ENCODE measurements at places on chromosomes 1 and 21.

- no peak for DNase-seq
Measured at GRCh38 chr1:66048011-66048410, 255.3 kb downstream of the PDE4B start.

GRCh38 chr1:155321639-155322503 is 1.2 kb downstream of the RUSC1 start:
- DNase-seq: no peak

- DNase-seq: no peak
Measured at GRCh38 chr1:36572142-36572715, 89.5 kb upstream of the CSF3R start.

DNA sequence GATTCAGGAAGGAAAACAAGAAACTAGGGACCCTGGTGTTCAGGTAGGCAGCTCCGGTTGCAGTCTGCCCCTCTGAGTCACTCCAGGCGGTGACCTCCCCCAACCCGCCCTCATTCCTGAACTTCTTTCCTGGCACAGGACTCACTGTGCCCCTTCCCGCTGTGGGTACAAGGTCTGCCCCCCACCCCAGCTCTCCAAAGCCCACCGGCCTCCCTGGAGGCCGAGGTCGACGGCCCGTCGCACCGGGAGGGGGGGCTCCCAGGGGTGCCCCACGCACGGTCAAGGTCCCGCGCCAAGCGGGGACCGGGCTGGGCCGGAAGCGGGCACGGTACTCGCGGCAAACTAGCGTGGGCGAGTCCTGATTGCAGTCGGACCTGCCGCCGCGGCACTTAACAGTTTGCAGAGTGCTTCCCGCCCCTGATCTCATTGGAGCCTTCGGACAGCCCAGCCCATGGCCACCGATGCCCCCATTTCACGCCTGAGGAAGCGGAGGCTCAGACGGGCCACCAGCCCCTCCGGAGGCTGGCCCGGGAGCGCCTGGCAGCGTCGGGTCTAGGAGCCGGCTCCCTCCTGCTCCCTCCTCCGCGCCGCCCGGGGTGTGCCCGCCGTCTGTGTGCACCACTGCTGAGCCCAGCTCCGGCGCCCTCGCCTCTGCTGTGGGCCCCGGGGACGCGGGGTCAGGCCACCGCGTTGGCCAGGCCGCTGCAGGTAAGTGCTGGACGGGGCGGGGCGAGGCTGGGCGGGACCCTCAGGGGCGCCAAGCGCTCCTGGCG is at the start of gene GJB3:
Gene GJB3, plus strand, starts transcription at position 144 of the 773 bp plus-strand sequence. CDS start 3,549 bp downstream, outside the sequence.
- DNase-seq: no peak

GRCh38 chr1:233673261-233673946 is 59.5 kb downstream of the KCNK1 start:
- DNase-seq: no peak

DNA sequence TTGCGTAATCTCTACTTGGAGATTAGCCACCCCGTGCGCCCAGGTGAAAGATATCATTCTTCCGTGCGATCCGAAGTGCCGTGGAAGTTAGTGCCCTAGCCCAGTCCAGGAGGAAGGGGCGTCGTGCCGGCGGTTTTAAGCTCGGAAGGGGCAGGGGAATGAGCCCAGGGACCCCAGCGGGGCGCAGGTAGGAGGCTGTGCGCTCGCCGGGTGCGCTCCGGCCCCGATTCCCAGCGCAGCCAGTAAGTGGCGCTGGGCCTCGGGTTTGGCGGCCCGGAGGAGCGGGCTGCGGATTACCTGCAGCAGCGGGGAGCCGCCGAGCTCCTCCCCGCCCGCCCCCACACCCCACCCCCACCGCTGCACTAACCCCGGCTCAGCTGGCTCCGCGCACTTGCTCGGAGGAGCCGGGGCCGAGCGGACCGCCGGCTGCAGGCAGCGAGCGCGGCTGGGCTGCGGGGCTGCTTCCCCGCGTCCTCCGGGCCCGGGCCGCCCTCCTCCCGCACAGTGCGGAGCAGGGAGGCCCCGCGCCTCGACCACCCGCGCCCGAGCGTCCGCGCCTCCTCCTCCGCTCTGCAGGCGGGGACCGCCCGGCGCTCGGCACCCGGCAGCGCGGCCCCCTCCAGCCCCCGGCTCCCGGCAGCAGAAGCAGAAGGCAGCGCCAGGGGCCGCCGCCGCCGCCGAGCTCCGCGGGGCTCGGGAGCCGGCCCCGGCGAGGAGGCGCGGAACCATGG is at the start of gene RYR2:
Gene RYR2, plus strand, starts transcription at position 390 of the 731 bp plus-strand sequence. Its CDS starts 338 bp downstream, at position 728.
- no peak for DNase-seq

GRCh38 chr1:204889681-204890383 is 19.2 kb downstream of the NFASC start:
- no peak for DNase-seq

DNA sequence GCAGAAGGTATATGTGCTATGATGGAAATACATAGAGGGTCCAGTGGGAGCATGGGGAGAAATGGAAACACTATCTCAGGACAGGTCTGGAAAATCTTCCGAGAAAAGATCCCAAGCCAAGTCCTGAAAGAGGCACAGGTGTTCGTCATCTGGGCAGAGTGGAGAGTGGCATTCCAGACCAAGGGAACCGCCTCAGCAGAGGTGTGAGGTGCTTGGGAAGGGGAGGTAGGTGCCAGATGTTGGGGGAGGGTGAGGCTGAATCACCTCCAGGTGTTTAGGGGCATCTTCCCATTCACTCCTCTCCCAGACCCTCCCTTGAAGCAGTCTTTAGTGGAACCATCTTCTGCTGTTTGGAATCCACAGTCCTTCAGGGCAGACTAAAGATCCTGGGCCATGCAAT is 23.5 kb upstream of the LRRN2 start:
- DNase-seq: no peak

- DNase-seq: no peak
Measured at GRCh38 chr1:61131716-61132115, 49.4 kb downstream of the NFIA start.

GRCh38 chr1:234091876-234092275 is 187.4 kb downstream of the SLC35F3 start:
- DNase-seq: no peak

DNA sequence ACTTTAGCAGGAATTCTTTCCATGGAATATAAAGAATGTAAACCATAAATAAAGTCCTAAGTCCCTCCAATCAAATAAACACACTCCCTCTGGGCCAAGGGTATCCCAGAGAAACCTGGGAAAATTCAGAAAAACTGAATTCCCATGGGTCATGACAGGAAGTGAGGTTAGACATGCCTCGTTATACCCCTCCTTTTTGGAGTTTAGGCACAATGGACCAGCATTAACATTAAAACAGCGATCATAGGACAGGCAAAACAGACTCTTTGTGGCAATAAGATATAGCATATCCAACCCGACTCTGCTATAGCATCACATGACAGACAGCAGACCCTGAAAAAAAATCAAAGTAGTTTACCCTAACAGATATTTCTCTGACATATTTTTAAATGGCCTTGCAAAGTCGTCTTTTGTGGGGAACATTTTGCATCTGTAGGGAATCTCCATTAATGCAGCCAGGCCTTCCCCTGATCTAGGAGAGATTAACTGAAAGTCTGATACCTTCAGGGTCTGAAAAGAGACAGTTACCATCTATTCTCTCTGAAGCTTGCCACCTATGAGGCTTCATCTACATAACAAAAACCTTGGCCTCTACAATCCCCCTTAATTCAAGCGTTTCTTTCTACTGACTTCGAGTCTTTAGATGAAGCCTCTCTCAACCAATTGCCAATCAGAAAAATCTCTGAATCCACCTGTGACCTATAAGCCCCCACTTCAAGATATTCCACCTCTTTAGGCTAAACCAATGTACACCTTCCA is 143.0 kb upstream of the KCNK1 start:
- DNase-seq: no peak

GRCh38 chr1:16048573-16049189 is 5.1 kb downstream of the CLCNKB start:
- no peak for DNase-seq

GRCh38 chr21:24759348-24760075 is 847.8 kb downstream of the MRPL39 start:
- DNase-seq: no peak

DNA sequence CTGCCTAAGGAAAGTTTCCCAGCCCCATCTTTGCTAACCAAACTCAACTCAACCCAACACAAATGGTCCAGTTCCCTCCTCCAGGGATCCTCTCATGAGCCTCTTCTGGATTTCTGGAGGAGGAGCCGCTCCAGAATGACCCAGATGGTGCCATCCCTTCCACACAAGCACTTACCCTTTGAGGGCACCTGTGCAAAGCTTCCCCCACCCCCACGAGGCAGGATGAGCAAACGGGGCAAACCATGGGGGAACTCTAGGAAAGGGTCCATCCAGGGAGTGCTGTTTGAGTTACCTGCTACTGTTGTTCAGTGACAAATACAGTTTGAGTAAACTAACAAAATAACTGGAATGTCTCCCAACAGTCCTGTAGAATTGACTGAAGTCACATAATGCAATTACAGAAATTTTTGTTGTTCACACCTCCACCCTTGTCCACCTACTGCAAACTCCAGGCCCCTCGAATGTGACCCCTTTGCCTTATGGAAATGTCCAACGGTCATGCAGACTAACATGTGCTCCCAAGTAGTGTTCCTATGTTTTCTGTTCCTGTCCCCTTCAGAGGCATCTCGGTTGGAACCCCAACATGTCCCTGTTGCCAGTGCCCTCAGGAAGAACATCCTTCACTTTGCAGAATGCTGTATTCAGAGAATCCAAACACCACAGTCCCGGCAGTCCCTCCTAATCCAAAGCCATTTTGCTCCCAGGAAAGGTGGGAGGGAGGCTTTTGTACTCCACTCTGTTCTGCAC is 160.1 kb downstream of the RRAGC start:
- DNase-seq: no peak

GRCh38 chr1:61404597-61405376 is 320.2 kb downstream of the TM2D1 start:
- no peak for DNase-seq
